Cerebellar nuclear complex (tissue), 1 donor: ENCODE measurements at places on chromosomes 3 and 15.

DNA sequence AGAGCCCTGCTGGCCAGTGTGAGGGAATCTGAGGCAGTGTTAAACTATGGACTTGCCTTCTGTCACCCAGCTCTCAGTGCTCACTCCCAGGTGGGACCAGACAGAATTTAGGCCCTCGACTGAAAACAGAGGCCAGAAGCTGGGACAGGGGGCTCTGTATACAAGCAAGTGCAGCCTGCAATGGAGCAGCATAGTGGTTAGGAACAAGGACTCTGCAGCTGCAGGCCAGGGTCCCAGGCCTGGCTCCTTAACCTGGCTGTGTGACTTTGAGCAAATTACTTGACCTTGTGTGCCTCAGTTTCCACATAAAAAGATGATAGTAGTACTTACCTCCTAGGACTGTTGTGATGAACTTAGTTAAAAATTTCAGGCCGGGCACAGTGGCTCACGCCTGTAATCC, 39.8 kb downstream of the CMTM7 start:
- DNase-seq, result no peak

DNA sequence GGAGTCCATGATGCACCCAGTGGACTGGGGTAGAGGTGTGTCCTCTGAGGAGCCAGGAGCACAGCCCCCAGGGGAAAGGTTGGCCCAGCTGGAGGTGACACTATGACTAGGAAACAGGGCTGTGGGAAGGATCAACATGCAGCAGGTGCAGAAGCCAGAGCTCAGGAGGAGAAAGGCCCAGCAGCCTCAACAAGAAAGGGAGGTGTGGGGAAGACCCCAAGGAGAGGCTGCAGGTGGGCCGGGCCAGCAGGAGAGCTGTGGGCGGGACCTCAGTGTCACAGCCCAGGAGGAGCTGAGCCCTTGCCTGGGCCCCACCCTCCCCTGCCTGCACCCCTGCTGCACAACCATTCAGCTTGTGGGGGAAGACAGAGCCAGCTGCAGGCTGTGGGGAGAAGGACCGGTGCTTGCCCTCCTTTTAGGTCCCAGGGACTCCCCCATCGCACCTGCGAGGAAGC, 18.4 kb upstream of the KLF13 start:
- no peak for DNase-seq

DNA sequence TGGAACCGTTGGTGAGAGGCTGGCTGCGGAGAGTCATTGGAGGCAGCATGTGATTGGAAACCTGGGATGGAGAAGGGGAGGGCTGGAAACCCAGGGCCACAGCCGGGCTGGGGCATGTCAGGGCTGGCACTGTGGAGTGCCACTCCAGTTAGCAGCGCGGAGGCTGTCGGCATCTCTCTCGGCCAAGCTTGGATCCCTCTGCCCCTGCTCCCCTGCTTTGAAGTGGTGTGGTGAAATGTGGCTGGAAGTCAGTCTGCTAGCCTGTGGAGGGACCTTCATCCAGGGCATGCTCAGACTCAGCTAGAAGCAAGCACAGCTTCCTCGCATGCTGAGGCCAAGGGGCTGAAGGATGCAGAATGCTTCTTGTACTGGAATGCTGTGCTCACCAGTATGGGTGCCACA, 13.5 kb downstream of the SLCO3A1 start:
- DNase-seq, result no peak

- no peak for DNase-seq
Measured at GRCh38 chr3:101212730-101213129, 107.6 kb downstream of the IMPG2 start.

- no peak for DNase-seq
Measured at GRCh38 chr3:171694888-171695287, 115.4 kb downstream of the PLD1 start.

GRCh38 chr3:127458696-127459604, 131.6 kb downstream of the TPRA1 start:
- DNase-seq, result no peak

DNA sequence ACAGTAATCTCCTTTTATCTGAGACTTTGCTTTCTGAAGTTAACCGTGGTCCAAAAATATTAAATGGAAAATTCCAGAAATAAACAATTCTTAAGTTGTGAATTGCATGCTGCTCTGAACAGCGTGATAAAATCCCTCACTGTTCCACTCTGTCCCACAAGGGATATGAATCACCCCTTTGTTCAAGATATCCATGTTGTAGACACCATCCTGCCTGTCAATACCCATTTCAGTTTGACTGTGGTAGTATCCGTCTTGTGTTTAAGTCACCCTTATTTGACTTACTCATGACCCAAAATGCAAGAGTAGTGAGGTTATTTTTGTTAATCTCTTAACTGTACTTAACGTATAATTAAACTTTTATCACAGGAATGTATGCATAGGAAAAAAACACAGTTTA, 435.0 kb downstream of the SHQ1 start:
- DNase-seq, result no peak

DNA sequence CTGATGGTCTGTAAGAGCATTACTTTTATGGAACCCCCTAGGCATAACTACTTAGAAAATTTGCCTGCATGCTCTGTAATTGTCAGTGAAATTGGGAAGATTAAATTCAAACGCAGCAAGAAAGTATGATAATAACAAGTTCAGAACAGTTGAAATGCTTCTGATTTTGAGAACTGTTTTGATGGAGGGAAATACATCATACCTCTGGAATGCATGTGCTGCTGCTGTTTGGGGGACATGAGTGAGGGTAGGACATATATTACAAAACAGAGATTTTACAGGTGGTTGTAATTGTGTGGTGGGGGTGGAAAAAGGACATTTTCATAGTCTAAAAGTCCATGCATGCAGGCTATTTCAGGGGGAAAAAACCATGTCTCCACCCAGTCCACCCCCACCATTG, 135.0 kb upstream of the DPH6 start:
- DNase-seq, result no peak

- no peak for DNase-seq
Measured at GRCh38 chr3:16885593-16886302, 993 bp downstream of the PLCL2 start.

DNA sequence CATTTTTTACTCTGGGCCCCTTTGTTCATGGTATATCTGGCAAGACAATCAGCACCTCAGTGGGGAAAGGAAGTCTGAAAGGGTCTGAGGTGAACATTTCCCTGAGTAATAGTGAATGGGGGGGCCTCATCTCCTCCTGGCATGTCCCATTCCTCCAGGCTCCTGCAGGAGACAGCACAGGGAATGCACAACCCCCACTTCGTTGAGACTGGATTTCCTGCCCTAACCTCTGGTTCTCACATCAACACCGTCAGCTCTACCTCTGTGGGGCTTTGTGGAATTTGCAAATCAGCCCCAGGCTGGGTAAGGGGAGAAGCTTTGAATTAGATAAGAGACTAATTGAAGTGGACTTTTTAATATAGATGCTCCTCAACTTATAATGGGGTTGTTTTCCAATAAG, 168.3 kb upstream of the TRIM42 start:
- no peak for DNase-seq

GRCh38 chr3:139110072-139110830, 65.6 kb upstream of the PRR23C start:
- DNase-seq, result peak; percentile 40
